ENCODE measurements at places on chromosomes 6 and 20.

- no peak for DNase-seq
Observed at GRCh38 chr6:3549314-3549940, 92.6 kb upstream of the SLC22A23 start.

DNA sequence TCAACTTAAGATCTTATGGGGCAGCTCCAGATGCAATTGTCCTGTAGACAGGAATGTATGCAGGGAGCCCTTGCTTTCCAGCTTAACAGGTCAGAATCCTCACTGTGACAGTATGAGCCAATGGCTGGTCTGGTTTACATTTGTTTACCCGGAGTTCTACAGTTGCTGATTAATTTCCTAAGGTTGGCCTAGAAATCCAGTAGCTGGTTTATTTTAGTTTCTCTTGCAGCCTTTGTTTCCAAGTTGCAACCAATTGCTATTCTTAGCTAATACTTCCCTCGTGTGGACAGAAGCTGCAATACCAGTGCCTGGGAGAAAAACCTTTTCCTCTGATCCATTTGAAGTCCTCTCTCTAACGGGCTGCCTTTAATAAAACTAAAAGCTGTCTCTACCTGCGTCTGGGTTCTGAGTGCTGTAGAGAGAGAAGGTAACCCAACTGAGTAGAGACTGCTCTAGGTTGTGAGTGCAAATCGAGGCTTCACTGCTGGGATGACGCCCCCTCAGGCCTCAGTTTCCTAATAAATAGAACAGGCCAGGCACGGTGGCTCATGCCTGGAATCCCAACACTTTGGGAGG is 45.9 kb downstream of the ZNF217 start:
- no peak for DNase-seq

- no peak for DNase-seq
Observed at GRCh38 chr6:112441607-112442006, 94.5 kb downstream of the RFPL4B start.

GRCh38 chr6:29696147-29697125 is 15.5 kb upstream of the ZFP57 start:
- DNase-seq = no peak

DNA sequence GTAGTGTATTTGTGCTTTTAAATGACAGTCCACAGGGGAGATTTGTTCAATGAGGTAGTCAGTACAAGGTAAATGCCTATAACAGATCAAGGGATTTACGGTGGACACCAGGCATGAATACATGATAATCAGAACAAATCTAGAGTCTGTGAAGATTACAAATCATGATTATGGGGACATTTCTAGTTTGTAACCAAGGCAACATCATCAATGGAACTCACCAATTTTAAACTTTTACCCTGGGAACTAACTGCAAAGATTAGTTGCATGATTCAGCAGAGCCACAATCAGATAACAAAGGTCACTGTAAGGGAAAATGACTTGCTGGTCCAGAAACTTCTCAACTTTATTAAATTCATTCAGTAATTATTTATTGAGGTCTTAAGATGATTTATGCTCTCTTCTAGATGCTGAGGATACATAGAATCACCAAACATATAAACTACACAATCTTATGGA is at the start of gene CRISP1:
TSS of gene CRISP1 (minus strand) at position 51 of the 459 bp plus-strand sequence. CDS start 9,135 bp downstream, outside the sequence.
- no peak for DNase-seq

GRCh38 chr6:73704260-73704659 is 8.3 kb downstream of the CD109 start:
- no peak for DNase-seq

GRCh38 chr6:27994616-27995015 is 37.6 kb downstream of the OR2B6 start:
- no peak for DNase-seq

DNA sequence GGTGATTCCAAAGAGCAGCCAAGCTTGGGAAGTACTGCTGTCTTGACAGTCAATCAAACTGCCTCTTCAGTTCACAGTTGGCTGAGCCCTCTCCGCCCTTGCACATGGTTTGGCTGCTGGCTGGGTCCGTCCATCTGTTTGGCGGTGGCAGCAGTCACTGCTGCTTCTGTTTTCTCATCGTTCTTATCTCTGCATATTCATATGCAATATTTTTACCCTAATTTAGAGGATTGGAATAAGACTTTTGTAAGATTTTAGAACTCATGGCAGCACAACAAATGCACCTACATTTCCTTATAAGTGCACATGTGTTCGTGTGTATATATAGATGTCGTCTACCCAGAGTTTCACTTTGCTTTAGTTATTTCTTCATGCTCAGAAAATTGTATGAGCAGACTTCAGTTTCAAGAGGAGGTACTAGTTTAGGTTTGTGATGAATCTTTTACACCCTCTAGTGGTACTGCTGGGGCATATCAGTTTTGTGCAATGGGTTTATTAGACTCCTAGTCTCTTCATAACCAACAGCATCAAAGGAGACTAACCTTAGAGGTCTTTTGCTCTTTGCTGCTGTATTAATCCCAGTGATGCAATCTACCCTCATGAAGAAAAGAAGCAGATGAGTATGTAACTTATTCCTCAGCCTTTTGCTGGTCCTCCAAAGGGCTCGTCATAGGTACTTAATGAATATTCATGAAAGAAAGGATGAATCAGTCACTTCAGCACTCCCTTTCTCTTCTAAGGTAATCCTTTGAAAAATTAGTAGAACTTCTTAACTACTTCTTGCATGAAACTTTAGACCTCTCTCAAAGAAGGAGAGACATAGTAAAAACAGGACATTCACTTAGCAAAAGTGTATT is 44.3 kb downstream of the KHDC1L start:
- DNase-seq = peak; percentile 10

GRCh38 chr6:36343109-36343680 is 6.5 kb upstream of the BNIP5 start:
- DNase-seq = no peak
